Pancreas (tissue), 10 donors: ENCODE measurements at places on chromosomes 2 and 18.

GRCh38 chr18:35939138-35939537, 33.3 kb upstream of the RMP24 start:
- no peaks in the 10 kb centered on the region for H3K36me3 ChIP-seq
- H3K27me3 ChIP-seq, result no peaks in the 10 kb centered on the region
- DNase-seq, result no peak
- H3K4me3 ChIP-seq, result no peak overlapping the region
- no peak overlapping the region for H3K27ac ChIP-seq

- H3K27ac ChIP-seq, result no peak overlapping the region
- no peaks in the 10 kb centered on the region for H3K4me1 ChIP-seq
- H3K27me3 ChIP-seq, result no peaks in the 10 kb centered on the region
- H3K36me3 ChIP-seq, result no peaks in the 10 kb centered on the region
- H3K4me3 ChIP-seq, result no peak overlapping the region
Measured at GRCh38 chr18:80009661-80010550, 21.5 kb upstream of the TXNL4A start.

DNA sequence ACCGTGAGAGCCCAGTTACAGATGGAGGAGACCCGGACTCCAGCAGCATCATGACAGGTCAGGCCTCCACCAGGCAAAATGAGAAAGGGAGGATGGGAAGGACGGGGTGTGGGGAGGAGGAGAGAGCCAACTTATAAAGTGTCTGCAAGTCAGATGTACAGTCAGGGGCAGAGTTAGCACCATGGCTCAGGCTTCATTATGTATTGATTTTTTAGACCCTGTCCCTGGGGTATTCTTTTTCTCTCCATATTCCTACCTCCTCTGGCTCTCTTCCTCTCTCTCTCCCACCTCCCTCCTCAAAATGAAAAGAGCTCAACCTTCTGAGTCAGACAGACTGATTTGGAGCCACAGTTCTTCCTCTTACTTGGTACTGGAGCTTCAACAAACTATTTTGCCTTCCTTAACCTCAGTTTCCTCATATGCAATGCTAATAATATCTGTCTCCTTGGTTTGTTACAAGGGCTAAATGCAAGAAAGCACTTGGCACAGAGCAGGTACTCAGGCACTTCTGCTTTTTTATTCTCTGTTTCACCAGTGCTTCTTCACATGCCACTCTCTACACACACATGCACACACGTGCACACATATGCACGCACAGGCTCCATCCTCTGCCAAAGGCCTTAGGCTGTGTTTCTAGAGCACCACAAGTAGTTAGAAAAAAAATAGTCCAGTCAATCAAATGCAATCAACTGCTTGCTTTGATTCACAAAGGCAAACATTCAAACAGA, 92.3 kb upstream of the PKDCC start:
- H3K4me3 ChIP-seq, result no peak overlapping the region
- H3K27me3 ChIP-seq, result no peaks in the 10 kb centered on the region
- H3K27ac ChIP-seq, result no peak overlapping the region
- no peaks in the 10 kb centered on the region for H3K4me1 ChIP-seq

GRCh38 chr18:14958701-14959100, 210.7 kb downstream of the ANKRD30B start:
- H3K27ac ChIP-seq, result no peak overlapping the region
- DNase-seq, result no peak
- no peaks in the 10 kb centered on the region for H3K27me3 ChIP-seq
- no peaks in the 10 kb centered on the region for H3K36me3 ChIP-seq
- no peaks in the 10 kb centered on the region for H3K4me1 ChIP-seq
- no peak overlapping the region for H3K4me3 ChIP-seq

DNA sequence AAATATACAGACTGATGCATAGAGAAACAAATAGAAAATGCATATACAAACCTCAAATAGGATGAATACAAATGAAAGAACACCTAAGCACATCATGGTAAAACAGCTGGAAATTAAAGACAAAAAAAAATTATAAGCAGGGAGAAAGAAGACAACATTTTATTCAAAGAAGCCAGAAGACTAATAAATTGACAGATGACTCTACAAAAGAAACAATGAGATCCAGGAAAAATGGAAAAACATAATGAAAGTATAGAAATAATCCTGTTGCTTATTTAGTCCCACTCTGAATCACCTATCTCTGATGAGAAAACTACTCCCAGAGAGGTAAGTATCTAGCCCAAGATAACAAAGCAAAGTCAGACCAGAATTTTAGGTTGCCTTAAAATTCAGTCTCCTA, 143.4 kb downstream of the RBM43 start:
- no peaks in the 10 kb centered on the region for H3K27me3 ChIP-seq
- no peaks in the 10 kb centered on the region for H3K4me1 ChIP-seq
- DNase-seq, result no peak
- H3K36me3 ChIP-seq, result no peaks in the 10 kb centered on the region

GRCh38 chr2:214169281-214169680, 241.6 kb upstream of the VWC2L start:
- no peak for DNase-seq
- H3K4me1 ChIP-seq, result no peaks in the 10 kb centered on the region
- H3K27me3 ChIP-seq, result no peaks in the 10 kb centered on the region
- no peak overlapping the region for H3K27ac ChIP-seq
- no peak overlapping the region for H3K4me3 ChIP-seq
- no peaks in the 10 kb centered on the region for H3K36me3 ChIP-seq

- no peaks in the 10 kb centered on the region for H3K36me3 ChIP-seq
- no peaks in the 10 kb centered on the region for H3K4me1 ChIP-seq
- H3K27me3 ChIP-seq, result no peaks in the 10 kb centered on the region
Measured at GRCh38 chr2:238670111-238670585, 177.7 kb upstream of the TWIST2 start.

DNA sequence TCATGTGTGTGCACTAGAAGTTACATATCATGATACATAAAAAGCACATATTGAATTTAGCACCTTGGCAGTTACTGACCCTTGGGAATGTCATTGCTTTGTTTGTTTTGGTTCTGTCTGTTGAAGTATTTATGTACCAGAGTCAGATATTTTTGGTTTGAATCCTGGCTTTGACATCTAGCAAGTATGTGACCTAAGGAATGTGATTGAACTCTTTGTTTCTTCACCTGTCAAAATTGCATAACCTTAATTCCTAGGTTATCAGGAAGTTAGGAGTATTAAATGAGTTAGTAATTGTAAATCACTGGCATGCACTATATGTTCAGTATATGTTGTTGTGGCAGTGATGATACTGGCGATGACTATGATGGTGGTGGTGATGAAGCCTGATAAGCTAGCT, 1003.5 kb upstream of the NRXN1 start:
- no peak overlapping the region for H3K4me3 ChIP-seq
- no peak for DNase-seq
- no peaks in the 10 kb centered on the region for H3K27me3 ChIP-seq
- H3K4me1 ChIP-seq, result no peaks in the 10 kb centered on the region

- no peak for DNase-seq
- H3K4me3 ChIP-seq, result no peak overlapping the region
- no peaks in the 10 kb centered on the region for H3K27me3 ChIP-seq
- no peak overlapping the region for H3K27ac ChIP-seq
- peaks cover 14% of the 10 kb centered on the region for H3K4me1 ChIP-seq
- H3K36me3 ChIP-seq, result no peaks in the 10 kb centered on the region
Measured at GRCh38 chr2:239291475-239292350, 109.1 kb downstream of the HDAC4 start.

GRCh38 chr18:58527952-58528287, 101.0 kb downstream of the ALPK2 start:
- H3K36me3 ChIP-seq, result no peaks in the 10 kb centered on the region
- no peak for DNase-seq
- no peak overlapping the region for H3K4me3 ChIP-seq
- peaks cover 8% of the 10 kb centered on the region for H3K4me1 ChIP-seq
- no peaks in the 10 kb centered on the region for H3K27me3 ChIP-seq
- H3K27ac ChIP-seq, result no peak overlapping the region
